Suppressor macrophage (primary cell): ENCODE measurements at places on chromosomes 7 and 10.

GRCh38 chr10:103467406-103467805 is 8.7 kb upstream of the CALHM1 start:
- DNase-seq = peak; percentile 49

GRCh38 chr10:49109669-49110340 is 5.5 kb downstream of the VSTM4 start:
- DNase-seq = no peak

DNA sequence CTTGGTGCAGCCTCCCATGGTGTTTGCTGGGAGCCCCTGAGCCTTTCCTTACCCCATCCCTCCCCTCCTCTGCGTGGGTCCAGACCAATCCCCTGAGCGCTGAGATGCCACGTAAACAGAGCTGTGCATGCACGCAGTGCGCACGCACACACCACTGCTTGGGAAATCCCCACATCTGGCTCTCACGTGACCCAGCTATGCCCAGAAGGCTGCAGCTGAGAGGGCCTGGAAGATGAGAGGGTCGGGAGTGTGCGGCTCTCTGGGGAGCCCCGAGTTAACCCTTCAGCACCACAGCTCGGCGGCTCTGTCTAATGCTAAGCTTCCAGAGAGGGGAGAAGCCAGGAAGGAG is 177.2 kb downstream of the SH3PXD2A start:
- peak; percentile 80 for DNase-seq

- no peak for DNase-seq
Observed at GRCh38 chr7:24733414-24734060, 23.7 kb downstream of the GSDME start.

GRCh38 chr7:129780974-129781927 is 169.7 kb downstream of the NRF1 start:
- DNase-seq = peak; percentile 27

GRCh38 chr7:25398418-25398817 is 170.1 kb upstream of the NPVF start:
- no peak for DNase-seq

DNA sequence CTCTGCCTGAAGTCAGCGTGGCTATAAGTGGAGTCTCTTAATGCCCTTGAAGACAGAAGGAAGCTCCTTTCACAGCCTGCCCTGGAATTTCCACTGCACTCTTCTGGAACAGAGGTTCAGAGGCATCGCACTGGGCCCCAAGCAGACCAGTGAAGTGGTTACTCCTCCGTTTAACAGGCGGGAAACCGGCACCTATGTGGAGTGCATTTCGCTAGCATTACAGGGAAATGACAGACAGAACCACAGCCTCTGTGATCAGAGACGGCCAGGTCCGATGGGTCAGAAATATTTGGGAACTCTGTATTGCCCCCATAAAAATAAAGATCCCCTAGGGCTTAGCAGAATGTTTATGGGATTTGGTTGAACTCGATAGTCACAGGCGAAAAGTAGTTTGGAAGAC is 406.9 kb upstream of the PRKCQ start:
- no peak for DNase-seq

DNA sequence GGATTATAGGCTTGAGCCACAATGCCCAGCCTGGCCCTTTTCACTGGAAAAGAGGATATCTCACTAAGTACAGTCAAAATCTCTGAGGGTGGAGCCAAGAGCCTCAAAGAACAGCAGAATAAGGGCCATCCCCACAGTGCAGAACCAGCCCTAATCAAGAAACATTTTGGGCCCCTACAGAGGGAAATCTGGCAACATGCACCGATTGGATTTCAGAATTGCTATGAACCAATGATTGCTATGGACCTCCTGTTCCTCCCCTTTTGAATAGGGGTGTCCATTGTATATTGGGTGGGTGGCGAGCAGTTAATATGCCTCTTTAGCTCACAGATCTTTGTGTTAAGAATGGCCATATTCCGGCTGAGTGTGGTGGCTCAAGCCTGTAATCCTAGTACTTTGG is 42.7 kb downstream of the SKIDA1 start:
- no peak for DNase-seq

DNA sequence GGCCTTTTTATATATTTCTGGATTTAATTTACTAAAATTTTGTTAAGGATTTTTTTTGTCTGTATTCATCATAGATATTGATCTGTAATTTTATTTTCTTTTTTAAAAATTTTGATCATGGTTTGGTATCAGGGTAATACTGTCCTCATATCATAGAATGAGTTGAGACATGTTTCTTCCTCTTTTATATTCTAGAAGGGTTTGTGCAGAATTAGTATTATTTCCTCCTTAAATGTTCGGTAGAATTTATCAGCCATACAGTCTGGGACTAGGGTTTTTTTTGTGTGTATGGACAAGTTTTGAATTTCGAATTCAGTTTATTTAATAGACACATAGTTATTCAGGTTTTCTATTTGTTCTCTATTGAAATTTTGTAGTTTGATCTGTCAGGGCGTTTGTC is 54.0 kb downstream of the SHOC2 start:
- peak; percentile 28 for DNase-seq

DNA sequence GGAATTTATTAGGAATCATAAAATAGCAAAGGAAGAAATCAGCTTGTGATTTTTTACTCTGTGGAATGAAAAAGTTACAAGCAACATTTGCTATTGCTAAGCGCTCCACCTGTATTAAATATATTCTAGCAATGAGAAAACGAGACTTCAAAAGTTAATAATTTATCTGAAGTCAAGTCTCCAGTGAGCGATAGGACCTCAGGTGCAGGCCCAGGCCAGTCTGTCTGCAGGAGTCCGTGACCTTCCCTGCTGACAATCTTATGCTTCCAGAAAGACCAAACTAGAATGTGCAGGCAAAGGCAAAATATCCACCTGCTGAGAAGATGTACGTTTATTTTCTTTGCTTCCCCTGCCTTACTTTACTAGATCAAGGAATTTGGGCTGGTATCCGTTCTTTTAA is 22.7 kb downstream of the MRC1 start:
- DNase-seq = no peak

GRCh38 chr10:132748135-132748534 is 37.8 kb downstream of the NKX6-2 start:
- DNase-seq = no peak

DNA sequence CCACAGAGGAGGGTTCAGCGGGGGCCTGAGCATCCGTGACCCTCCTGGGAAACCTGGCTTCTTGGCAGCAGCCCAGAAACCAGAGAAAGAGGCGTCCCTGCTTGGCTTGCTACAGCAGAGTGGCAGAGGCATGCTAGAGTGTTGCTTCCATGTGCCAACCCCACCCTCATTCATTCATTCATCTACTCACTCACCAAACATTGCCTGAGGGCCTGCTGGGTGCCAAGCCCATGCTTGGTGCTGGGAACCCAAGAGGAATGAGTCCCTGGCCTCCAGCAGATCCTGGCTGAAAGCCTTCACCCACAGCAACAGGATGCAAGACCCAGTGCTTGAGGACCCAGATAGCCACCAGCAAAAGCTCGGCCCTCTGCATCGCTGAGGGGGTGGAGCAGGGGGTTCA is 129.0 kb downstream of the CDH23 start:
- DNase-seq = no peak

- DNase-seq = no peak
Observed at GRCh38 chr7:19957664-19958063, 184.2 kb upstream of the TMEM196 start.

GRCh38 chr10:119495545-119495944 is 47.0 kb downstream of the RGS10 start:
- no peak for DNase-seq

DNA sequence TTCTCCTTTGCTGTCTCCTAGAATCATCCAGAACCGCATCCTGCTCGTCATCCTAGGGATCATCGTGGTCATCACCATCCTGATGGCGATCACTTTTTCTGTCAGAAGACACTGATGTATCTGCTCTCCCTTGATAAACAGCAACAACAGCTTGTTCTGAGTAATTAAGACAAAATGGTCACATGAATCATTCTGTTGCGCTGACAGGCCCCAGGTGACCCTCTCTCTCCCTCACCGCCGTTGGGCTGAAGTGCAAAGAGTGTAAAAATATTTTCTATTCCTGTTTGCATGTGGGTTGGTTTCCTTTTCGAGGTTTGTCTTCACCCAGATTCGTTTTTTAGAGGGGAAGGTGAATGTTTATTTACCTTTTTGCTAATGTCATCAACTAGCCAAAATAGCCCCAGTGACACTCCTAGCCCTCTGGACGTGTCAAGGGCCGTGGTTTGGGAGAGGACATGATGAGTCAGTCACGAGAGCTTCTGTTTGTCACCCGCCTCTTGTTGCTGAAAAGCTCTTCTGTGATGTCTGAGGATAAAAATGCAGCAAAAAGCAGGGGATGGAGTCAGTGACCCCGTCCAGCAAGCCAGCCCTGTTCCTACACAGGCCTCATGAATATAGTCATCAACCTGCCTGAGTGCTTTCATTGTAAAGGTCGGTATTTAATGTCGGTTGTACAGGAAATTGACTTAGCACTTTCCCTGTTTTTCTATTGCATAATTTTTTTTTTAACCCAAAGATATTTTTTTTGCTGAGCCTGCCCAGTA is 134.6 kb upstream of the TCF7L2 start:
- peak; percentile 74 for DNase-seq

GRCh38 chr7:129005186-129005585 is 49.7 kb downstream of the TNPO3 start:
- DNase-seq = no peak

DNA sequence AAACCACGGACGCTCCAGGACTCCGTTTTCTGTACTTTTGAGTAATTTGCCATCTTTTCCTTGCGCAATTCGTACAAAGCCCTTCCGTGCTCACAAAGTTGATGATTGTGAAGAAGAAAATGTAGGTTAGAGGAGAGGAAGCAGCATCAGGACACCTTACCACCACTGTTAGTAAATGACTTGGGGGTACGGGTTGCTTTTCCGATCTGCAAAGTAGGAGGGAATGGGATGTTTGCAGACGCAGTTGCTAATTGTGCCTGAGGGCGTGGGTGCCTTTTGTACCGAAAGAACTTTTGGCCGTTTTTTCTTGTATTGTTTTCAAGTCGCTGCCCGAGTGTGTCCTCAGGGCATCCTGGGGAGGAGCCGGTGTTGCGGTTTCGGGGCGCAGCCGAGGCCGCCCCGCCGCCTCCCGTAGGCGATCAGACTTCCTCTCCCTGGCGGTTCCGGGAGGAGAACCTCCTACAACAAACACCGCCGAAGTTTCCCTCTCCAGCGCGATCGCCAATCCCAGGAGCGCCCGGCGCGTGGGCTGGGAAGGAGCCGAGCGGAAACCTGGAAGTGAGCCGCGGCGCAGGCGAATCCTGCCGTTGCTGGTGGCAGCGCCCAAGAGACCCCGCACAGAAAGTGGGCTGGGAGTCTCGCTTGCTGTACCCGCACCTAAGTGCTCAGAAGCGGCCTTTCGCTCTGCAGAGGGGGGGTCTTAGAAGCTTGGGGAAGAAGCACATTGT is 1.0 kb downstream of the PRR15 start:
- peak; percentile 87 for DNase-seq

DNA sequence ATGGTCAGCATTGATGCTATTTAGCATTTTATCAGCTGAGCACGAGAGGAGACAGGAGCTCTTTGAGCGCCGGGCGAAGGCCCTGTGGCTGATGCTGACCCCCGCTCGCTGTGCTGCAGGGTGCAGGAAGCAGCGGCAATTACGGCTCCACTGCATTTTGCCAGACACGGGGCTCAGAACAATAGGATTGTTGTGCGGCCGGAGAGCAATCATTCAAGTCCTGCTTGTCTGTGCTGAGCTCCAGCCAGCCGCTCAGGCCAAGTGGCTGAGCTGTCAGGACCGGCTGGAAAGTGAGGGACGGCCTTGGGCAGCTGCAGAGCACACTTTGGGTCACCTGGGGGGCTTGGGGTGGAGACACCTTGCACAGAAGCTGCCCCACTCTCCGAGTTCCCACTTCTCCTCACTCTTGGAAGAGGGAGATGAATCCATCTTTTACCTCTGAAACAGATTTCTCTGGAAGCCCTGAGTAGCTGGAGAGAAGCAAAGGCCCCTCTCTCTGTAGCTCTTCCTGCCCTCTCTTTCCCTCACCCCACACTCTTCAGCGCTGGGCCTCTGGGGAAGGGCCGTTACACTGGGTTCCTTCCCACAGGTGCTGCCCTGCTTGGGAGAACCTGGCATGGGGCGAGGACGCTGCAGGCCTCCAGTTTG is 17.3 kb upstream of the ADARB2 start:
- DNase-seq = no peak

GRCh38 chr10:130026670-130027456 is 62.8 kb upstream of the EBF3 start:
- DNase-seq = no peak

DNA sequence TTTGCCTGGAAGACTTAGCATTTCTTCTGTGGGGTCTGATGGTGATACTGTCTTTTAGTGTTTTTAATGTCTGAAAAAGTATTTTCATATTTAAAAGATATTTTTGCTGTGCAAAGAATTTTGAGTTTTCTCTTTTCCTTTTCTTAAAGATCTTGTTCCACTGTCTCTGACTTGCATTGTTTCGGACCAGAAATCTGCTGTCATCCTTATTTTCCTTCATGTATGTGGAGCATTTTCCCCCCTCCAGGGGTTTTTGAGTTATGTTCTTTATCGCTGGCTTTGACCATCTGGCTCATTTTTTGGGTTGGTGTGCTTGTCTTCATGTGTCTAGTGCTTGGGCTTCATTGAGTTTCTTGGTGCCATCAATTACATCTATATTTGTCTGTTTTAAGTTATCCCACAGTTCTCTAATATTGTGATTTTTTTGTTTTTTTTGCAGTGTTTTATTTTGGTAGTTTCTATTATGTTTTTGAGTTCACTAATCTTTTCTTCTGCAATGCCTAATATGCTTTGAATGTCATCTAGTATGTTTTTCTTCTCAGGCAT is 119.9 kb downstream of the MGMT start:
- no peak for DNase-seq

DNA sequence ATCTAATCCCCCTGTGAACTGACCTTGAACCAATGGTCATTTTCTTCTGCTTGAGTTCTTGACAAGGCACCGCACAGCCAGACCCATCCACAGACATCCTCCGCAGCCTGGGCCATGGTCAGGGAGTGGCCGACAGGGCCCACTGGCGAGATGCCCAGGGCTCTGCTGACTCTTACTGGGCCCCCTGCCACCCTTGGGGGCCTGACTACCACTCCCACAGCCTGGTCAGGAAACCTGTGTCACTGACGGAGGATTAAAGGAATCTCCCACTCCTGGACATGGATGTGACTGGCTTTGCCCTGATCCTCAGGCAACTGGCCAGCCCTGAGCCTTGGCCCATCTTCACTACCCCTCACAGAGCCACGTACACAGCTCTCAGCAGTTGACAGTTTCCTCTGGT is 50.4 kb upstream of the ENO4 start:
- no peak for DNase-seq

DNA sequence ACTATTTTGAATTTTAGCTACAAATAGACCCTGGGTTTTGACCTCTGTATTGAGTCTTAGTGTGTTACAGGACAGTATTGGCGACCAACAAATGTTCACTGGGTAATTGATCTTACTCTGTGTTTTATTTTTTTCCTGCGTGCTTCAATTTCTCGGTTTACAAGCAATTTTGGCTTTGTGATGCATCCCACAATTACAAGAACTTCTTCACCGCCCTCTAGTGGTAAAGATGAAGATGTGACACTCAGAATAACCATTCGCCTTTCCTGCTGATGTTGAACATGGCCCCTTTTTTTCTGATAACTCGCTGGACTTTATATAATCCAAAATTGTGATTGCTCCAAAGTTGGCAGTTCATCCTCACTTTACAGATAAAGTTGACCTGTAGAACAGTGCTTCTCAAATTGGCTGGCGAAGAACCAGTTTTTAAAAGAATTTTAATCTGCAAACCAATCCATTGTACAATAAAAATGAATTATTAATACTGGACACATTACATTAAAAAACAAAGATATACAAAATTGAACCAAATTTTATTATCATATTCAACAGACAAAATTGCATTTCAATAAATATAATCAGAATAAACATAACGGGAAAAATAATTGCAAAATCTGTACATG is 20.2 kb upstream of the SMC3 start:
- peak; percentile 42 for DNase-seq

GRCh38 chr7:27182285-27182841 is 2.7 kb downstream of the HOXA11 start:
- no peak for DNase-seq
